ENCODE measurements at places on chromosomes 2 and 18. TPM values are rescaled to one million over a fixed set of nuclear protein-coding genes. Genes with fewer than 3 reads are reported as not detected.

Gene SCYGR4
- total RNA-seq, result not detected

Gene KCNK3
- total RNA-seq, result 0.05 TPM

Gene CFC1
- total RNA-seq, result not detected

Gene SERPINB3
- total RNA-seq, result 0.17 TPM
